ENCODE measurements at places on chromosomes 3 and 15.
A peak's percentile ranks its signal among the peaks of the same experiment; 100 is the strongest.

GRCh38 chr3:56799251-56799882 is 2.4 kb downstream of the ARHGEF3 start:
- DNase-seq: peak; percentile 74

- DNase-seq: no peak
These were observed 103.4 kb downstream of the LSAMP start for GRCh38 chr3:116341899-116342298.

DNA sequence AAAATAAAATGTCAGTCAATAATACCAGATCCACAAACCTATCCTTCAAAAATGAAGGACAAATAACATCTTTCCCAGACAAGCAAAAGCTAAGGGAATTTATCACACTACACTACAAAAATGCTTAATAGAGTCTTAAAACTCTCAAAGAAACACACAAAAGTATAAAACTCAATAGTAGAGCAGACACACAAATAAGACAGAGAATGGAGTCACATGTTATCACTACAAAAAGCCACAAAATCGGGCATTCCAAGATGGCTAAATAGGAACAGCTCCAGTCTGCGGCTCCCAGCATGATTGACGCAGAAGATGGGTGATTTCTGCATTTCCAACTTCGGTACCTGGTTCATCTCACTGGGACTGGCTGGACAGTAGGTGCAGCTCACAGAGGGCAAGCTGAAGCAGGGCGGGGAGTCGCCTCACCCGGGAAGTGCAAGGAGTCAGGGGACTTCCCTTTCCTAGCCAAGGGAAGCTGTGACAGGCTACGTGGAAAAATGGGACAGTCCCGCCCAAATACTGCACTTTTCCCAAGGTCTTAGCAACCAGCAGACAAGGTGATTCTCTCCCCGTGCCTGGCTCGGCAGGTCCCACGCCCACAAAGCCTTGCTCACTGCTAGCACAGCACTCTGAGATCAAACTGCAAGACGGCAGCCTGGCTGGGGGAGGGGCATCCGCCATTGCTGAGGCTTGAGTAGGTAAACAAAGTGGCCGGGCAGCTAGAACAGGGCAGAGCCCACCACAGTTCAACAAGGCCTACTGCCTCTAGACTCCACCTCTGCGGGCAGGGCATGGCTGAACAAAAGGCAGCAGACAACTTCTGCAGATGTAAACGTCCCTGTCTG is 46.3 kb downstream of the SENP7 start:
- DNase-seq: no peak

DNA sequence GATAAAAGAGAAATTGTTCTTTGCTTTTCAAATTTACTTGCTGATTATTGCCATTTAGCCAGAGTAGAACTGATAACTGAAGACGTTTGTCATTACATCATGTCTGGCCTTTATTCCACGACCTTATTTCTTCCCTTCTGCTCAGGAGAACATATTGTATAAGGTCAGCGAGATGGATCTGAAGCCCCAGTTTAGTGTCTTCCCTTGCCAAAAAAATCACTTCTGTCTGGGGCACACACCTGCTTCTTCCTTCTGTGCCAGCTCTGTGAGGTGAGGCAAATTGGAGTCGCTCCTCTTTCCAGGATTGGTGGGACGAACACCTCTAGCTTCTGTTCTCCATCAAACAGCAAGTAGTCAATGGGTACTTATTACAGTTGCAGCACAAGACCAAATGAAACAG is 250.3 kb upstream of the CRBN start:
- no peak for DNase-seq

DNA sequence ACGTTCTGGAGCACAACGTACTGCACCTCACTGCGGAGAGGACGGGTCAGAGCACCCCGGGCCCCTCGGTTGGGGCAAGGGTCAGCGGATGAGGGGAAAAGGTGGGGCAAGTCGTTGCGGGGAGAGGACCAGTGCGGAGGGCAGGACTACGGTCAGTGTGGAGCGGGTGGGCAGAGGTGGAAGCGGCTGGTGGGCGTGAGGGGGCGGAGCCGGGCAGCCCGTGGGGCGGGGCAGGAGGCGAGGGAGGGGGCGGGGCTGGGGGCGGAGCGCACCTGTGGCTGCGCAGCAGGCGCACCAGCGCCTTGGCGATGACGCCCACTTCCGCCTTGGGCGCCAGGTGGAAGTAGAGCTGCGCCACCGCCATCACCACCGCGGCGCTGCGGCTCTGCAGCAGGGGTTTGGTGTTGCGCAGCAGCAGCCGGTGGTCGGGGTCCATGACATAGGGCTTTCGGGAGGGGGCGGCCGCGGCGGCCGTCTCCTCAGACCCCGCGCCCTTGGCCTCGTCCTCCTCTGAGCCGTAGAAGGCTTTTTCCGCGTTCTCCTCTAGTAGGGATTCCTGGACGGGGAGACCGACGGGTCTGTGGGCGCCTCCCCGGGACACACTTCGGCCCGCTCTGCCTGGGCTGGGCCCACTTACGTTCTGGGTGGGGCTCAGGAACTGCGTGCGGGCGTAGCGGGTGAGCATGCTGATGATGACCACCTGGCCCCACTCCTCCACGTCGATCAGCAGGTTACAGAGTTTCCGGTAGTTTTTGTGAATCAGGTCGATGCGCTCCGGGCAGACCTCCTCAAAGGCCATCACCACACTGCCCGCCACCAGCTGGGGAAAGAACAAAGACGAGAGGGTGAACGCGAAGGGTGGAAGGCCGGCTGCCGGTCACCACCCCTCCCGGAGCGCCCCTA is 29.2 kb downstream of the AP3B2 start:
- DNase-seq: no peak

GRCh38 chr3:180690061-180690460 is 10.8 kb upstream of the CCDC39 start:
- no peak for DNase-seq

GRCh38 chr3:139104062-139104461 is 59.4 kb upstream of the PRR23C start:
- DNase-seq: no peak

DNA sequence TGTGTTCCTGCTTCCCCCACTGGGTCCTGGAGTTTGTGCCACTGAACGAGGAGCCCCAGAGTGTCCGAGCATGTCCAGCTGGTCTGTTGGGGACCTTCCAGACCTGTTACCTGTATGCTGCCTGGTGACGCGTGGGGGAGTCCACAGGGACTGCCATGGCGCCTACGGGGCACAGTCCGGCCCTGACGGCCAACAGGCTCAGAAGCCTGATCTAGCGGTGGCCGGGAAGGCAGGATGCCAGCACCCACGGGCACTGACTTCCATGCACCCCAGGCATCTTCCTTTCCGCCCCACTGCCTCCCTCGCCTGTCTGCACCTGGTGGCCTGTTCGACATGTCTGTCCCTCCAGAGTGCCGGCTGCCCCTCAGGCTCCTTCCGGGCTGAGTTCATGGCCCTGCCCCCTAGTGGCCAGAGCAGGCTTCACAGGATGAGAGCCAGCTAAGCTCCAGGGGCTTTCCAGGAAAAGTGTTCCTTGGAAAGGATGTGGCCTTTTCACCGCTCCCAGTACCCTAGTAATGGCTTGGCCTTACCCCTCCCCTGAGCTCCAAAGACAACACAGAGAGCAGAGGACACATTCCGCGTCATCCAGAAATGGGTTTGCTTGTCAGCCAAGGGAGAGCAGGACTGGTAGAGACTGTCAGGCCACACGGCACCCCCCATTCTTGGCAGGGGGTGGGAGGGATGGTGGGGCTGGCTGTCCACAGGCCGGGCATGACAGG is 35.7 kb downstream of the NGRN start:
- peak; percentile 44 for DNase-seq

GRCh38 chr15:84752700-84753099 is 4.3 kb downstream of the ZNF592 start:
- peak; percentile 64 for DNase-seq

GRCh38 chr3:123080864-123081562 is 14.2 kb downstream of the PDIA5 start:
- DNase-seq: no peak

DNA sequence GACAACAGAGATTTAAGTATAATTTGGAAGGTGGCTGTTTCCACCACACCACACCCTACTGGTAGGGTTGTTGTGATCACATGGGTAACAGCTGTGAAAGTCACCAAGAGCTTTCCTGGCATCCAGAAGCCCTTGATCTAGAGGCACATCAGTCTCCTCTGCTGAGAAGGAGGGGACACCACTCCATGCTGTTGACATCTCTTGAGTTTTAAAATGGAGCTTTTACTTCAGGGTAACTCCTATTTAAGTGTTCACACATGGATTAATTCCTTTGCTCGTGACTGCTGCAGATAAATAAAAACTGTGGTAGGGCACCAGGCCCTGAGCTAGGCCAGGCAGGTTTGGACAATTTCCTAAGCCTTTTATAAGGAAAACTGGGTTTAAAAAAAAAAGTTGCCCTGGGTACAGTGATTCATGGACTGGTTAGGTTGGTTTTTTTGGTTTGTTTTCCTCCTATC is 7.5 kb downstream of the EXOSC7 start:
- no peak for DNase-seq

GRCh38 chr15:19987389-19988048 is 554.1 kb downstream of the GOLGA6L6 start:
- no peak for DNase-seq

DNA sequence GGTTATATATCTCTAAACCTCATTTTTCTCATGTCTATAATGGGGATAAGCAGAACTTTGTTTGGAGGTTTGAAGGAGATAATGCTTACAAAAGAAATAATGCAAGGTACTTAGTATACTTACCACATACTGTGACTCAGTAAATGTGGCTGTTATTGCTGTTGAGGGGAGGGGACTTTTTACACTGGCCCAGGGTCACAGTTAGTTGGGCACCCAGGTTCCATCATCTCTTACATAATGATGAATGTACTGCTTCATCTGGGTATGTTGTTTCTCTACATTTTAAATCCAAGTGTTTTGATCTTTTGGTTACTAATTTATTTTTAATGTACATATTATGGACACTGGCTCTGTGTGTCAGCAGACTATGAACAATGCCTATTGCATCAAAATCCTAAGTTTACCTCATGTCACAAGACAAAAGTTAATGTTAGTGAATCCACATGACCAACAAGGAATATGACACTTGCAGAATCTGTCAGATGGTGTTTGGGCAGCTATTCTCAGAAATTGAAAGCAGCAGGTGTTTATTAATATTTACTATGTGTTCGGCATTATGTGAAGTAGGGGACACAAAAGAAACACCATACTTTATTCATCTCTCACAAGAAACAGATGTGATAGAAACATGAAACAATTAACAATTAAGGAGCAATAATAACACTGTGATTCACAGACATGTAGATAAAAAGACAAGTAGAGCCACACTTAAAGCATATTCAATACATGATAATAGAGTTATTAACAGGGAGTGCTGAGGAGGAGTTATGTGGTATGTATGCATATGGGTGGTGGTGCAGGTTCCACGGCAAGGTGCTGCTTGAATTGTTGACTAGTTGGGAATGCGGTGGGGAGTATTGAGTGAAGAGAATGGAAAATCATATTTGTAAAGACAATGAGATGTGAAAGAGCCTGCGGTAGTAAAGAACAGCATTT is 109.7 kb downstream of the GALK2 start:
- DNase-seq: no peak

GRCh38 chr3:153749070-153749610 is 372.1 kb upstream of the ARHGEF26 start:
- DNase-seq: no peak

DNA sequence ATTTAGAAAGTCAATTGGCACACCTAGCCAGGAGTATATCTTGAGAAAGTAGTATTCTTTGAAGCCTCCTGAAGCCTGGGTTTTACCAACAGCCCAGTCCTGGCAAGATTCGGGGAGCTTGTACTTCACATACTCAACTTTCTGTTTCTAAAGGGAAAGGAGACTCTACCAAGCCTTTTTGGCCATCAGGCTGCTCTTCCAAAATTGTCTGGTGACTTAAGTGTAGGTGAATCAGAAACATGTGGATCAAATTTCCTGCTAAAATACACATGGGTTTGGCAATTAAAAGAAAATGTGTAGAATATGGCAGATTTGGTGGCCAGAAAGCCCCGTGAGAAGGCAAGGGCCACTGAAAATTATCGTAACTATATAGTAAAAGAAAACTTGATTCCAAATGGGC is 15.9 kb upstream of the GREM1 start:
- DNase-seq: peak; percentile 71

- DNase-seq: no peak
These were observed 115.5 kb upstream of the ABHD17C start for GRCh38 chr15:80579611-80580010.

- no peak for DNase-seq
These were observed 13.4 kb downstream of the WDR72 start for GRCh38 chr15:53746101-53746500.

GRCh38 chr3:190903156-190903555 is 40.7 kb upstream of the GMNC start:
- DNase-seq: no peak

DNA sequence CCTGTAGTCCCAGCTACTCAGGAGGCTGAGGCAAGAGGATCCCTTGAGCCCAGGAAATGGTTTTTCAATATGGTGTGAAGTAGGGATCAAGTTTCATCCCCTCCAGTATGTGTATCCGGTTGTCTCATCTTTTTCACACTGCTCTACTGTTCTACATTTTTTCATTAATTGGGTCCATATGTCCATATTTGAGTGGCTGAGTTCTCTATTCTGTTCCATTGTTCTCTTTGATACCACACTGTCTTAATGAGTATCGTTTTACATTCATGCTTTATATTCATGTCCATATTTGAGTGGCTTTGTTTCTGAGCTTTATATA is 81.6 kb upstream of the LRRFIP2 start:
- DNase-seq: peak; percentile 52

DNA sequence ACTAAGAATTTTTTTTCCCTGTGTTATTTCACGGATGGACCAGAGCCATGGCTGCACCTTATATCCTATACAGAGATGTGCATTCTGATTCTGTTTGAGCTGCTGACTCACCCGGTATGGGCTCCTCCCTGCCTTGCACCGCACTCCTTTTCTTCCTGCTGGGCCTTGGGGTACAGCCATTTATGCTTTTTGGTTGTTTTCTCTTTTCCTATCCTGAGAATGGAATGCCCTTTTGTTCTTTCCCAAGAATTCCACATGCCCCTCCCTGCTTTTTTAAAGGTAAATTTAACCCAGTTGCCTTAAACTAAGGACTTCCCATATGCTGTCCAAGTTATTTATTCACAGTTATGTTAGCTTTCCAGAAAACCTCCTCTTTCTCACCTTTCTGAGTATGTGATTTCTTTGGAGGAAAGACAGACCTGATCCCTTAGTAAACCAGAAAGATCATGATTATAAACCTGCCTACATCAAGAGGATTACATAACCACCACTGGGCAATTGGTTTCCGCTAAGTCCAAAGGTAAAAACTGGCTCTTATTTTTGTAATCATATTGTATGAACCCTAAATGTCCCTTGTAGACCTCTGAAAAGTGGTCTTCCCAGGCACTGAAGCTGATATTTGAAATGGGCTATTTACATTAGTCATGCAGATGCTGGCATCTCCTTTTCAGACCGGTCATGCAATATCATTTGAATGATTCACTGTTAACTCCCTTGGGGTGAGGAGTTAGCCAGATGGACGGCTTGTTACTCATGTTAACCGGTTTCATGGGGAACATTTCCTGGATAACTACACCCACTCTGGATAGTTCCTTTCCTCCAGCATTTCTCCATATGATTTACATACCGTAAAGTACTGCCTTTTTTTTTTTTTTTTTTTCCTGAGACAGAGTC is 45.5 kb downstream of the TMOD3 start:
- peak; percentile 99 for DNase-seq

GRCh38 chr15:67456677-67457529 is 64.0 kb upstream of the C15orf61 start:
- peak; percentile 69 for DNase-seq

- no peak for DNase-seq
These were observed 13.1 kb upstream of the SKOR1 start for GRCh38 chr15:67812241-67812644.

- no peak for DNase-seq
These were observed 87.8 kb downstream of the C3orf85 start for GRCh38 chr3:109224333-109224732.

All from fibroblast of mammary gland (primary cell).